Stimulated activated CD8-positive, alpha-beta memory T cell treated with anti-CD3 and anti-CD28 coated beads, Interleukin-4, amount 100 ng/mL, for 1 hour (primary cell): ENCODE measurements at places on chromosomes 1 and 21.
A peak's percentile ranks its signal among the peaks of the same experiment; 100 is the strongest.

GRCh38 chr1:27233667-27234048, 774 bp upstream of the WDTC1 start:
- peak; percentile 0 for DNase-seq

GRCh38 chr1:167627865-167628641, 2.0 kb upstream of the RCSD1 start:
- no peak for DNase-seq

DNA sequence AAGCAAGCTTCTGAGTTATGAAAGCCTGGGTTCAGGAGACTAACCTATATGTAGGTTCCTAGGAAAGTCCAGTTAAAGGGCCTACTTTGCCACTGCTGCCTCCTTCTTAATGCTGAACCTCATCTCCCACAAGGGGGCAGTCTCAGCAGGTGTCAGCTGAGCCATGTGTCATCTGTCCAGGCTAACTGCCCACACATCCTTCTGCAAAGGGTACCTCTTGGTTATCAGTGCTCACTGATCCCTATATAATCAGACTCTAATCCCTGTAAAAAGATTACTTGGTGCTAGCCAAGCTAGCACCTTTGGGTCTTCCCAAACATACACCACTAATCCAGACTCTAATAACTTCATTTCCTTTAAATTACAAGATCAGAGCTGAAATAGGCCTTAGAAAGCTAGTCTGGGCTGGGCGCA, 9.0 kb downstream of the PRDX1 start:
- DNase-seq, result no peak

DNA sequence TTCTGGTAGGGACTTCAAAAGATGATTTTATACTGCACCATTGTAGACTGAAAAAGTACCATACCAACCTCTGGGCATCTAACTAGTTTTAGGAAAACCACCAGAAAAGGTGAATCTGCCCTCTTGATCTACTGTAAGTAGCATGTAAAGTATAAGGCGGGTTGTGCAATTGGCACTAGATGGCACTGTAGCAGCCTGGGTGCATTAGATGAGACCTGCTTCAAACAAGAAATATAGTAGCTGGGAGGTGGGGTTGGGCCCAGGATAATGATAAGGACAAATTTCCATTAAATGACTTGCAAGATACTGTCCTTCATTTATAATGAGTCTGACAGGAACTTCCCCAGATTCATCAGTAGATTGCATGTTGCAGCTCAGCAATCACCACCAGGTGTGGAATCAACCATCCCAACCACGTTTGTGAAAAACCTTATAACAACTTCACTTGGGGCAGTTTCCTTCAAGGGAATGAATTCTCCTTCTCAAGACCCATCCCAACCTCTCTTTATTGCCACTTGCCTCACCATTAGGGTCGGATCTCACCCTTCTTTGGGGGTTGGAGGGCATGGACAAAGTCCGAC, 37.3 kb upstream of the IL10 start:
- no peak for DNase-seq

- no peak for DNase-seq
Observed at GRCh38 chr1:226697151-226697928, 41.7 kb downstream of the ITPKB start.

DNA sequence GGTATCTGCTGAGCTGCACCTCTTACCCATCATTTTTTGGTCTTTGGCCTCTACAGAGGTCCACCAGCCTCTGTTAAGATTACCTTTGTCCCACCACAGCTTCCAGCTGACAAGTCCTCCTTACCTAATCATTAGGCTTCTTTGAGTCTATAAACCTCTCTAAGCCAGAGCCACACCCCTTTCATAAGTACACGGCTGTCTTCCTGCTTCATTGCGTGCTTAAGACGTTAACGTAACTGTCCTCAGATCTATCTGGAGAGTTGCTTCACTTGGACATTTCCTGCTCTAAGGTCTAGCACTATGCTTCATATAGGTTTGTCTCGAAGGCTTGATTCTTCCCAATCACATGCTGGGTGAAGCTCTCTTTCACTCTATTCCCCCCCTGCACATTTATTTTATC, 71.0 kb upstream of the CACHD1 start:
- no peak for DNase-seq

DNA sequence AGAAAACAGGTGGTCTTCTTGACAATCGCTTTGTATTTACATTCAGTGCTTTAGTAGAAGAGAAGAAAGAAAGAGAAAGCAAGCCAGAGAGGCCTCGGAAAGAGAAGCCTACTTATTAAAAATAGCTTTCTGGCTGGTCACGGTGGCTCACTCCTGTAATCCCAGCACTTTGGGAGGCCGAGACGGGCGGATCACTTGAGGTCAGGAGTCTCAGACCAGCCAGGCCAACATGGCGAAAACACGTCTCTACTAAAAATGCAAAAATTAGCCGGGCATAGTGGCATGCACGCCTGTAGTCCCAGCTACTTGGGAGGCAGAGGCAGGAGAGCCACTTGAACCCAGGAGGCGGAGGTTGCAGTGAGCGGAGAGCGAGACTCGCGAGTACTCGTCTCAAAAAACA, 1.8 kb upstream of the SLC19A2 start:
- DNase-seq, result no peak

- no peak for DNase-seq
Observed at GRCh38 chr1:226912587-226913176, 27.4 kb upstream of the COQ8A start.

DNA sequence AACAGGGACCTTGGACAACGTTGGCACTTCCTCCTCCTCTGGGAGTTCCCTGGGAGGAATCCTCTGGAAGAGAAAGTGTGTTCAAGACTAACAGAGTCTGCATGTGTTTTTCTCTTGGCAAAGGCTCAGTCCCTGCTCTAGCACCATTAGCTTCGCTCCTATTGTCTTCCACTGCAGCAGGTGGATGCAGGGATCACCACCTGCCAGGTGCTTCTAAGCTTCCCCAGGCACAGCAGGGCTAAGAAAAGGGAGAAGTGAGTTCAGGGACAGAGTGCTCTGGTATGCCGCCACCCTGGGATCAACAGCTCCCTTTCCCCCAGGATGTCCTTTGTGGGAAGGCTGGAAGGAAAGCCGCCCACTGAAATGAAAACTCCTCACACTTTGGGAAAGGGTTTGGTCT, 43.9 kb upstream of the IL20 start:
- no peak for DNase-seq

DNA sequence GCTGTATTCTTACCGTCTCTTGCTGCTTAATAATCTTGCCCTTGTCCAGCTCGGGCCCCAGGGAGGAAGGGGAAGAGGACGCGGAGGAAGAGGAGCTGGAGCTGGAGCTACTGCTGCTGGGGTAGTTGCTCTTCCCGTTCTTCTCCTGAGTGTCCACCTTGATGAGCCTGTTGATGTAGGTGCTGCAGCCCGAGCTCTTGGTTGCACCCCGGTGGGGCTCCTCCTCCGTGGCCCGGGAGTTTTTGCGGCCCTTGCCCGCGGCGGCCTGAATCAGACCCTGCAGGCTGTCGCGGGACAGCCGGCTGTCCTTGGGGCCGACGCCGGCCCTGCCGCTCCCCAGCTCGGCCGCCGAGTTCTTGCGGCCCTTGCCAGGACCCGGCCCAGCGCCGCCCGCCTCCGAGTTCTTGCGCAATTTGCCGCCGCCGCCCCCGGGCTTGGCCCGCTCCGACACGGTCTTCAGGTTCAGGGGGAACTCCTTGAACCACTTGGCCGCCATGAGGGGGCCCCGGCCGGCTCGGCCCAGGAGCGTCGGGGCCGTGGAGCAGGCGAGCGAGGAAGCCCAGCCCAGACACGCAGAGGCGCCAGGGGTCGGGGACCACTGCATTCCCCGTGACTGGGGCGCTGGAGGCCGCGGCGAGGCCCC, 475 bp upstream of the TDRD10 start:
- DNase-seq, result no peak

DNA sequence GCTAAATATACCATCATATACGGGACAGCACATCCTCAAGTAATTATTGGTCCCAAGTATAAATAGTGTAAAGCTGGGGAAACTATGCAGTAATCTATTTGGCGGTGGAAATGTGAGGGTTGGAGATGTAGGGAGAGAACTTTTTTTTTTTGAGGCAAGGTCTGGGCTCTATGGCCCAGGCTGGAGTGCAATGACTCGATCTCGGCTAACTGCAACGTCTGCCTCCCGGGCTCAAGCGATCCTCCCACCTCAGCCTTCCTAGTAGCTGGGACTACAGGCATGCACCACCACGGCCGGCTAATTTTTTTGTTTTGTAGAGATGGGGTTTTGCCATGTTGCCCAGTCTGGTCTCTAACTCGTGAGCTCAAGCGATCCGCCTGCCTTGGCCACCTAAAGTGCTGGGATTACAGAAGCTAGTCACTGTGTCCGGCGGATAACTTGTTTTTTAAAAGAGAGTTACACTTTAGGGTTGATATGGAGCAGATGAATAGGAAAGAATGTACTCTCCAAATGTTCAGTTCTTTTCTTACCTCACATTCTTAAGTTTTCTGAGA, 1.9 kb downstream of the IFT25 start:
- DNase-seq, result no peak

GRCh38 chr1:109040989-109041620, 797 bp downstream of the WDR47 start:
- peak; percentile 4 for DNase-seq

GRCh38 chr1:180615493-180616290, 16.1 kb upstream of the XPR1 start:
- no peak for DNase-seq

- DNase-seq, result no peak
Observed at GRCh38 chr1:210828996-210829596, 304.9 kb downstream of the KCNH1 start.

- no peak for DNase-seq
Observed at GRCh38 chr1:5681654-5682053, 310.6 kb downstream of the NPHP4 start.

DNA sequence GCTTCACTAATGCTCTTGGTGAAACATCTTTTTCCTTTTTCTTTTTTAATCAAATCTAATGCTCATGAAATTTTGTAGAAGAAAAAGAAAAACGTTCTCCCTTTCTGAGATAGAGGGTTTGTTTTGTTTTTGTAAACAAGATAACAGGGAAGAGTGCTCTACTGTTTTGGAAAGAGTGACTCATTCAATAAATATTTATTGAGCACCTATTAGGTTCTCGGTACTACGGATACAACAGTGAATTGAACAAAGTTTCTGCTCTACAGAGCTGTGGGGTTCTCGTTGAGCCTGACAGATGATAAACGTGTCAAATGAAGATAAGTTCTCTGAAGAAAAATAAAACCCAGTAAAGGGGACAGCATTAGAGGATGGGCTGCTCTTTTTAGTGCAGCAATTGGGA, 7.0 kb downstream of the PGM1 start:
- DNase-seq, result no peak

GRCh38 chr1:98502937-98503336, 158.6 kb upstream of the SNX7 start:
- no peak for DNase-seq

DNA sequence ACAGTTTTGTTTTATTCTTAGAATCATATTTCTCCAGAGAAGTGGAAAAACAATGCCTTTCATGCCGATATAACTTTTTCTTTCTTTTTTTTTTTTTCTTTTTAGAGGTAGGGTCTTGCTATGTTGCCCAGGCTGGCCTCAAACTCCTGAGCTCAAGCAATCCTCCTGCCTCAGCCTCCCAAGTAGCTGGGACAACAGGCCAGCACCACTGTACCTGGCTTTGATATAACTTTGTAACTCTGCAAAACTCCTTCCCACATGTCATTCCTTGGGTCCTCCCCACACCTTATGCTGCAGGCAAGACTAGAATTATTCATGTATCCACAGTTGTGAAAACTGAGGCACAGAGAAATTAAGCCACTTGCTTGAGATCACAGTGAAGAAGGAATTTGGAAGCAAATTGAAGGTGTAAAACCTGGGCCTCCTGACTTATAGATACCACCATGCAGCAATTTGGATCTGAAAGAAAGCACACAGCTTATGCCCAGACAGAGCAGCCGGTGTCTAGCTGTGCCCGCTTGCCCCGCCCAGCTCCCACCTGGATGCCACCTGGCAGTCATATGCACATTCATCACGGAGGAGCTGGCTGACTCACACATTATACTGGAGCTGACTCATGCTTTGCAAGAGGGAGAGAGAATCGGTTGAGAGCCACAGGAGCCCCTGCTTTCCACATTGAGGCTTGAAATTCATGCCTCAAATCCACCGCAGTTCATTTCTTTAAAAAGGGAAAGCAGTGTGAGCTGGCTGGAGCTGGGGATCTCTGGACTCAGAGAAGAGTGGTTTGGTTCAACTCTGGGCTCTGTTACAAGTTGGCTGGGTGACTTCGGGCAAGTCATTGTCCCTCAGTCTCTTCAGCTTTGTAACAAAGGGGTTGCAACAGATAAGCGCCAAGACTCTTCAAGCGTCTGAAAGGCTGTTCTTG, 8.3 kb upstream of the SLC2A1 start:
- DNase-seq, result no peak

GRCh38 chr1:208115924-208116640, 128.1 kb downstream of the PLXNA2 start:
- no peak for DNase-seq

DNA sequence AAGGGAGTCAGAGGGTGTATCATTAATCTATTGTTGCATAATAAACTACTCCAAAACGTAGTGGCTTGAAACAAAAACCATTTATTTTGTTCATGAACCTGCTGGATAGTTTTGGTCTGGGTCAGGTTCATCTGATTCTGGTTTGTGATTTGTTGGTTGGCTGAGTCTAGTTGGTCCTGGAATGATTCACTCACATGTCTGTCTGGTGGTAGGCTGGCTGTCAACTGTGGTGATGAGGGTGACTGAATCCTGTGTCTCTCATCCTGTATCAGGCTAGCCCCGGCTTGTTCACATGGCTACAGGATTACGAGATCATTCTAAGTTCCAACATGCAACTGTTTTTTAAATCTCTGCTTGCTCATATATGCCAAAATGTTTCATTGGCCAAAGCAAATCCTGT, 22.5 kb upstream of the SIKE1 start:
- no peak for DNase-seq

DNA sequence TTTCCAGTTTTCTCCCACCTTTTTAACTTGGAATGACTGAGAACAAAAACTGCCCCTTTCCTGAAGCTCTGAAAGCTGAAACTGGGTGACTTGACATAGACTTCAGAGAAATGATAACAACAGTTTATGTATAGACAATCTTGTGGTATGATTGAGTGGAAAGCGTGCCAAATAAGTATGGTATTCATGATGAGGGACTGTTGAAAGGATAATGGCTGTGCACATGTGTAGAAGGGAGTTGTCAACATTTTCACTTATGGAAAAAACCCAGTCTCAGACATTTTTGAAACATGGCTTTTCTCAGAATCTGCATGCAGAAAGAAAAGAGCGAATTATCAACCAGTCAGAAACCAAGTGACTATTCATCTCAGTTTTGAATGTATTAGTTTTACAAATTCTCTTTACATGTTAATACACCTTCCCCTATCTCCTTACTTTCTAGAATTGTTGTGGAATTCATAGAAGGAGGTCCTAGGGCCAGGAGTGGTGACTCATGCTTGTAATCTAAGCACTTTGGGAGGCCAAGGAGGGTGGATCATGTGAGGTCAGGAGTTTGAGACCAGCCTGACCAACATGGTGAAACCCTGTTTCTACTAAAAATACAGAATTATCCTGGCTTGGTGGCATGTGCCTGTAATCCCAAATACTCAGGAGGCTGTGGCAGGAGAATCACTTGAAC, 261.2 kb downstream of the S1PR1 start:
- no peak for DNase-seq

- DNase-seq, result no peak
Observed at GRCh38 chr1:155051777-155052398, 772 bp downstream of the ADAM15 start.
